ENCODE measurements at places on chromosomes 4 and X.

DNA sequence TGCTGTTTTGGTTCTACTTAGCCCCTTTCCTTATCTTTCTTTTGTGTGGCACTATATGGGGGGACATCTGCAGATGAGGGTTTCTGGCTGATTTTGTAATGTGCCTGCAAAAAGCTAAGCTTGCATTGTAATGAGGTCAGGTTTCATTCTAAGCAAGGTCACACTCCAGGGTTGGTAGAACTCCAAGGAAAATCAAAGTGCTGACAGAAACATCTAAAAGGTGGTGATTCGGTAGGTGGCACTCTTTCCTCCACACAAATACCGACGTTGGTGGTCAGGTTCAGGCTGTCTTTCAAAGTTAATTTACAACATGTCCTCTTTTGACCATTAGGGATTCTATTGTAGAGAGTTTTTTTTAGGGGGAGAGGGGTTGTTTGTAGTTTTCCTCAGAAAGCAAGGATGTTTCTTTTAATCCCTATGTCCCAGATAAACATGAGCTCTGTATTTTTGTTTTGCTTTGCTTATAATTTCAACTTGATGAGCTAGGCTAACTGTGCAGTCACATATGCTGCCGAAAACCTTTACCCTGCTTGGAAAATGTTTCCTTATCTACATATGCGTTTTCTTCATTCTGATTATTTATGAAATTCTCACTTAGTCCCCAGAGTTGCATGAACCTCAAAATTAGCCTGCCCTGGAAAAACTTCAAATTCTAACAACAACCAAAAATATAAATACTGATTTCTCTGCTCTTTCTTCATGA, 434.2 kb downstream of the PPARGC1A start:
- no peak for DNase-seq

DNA sequence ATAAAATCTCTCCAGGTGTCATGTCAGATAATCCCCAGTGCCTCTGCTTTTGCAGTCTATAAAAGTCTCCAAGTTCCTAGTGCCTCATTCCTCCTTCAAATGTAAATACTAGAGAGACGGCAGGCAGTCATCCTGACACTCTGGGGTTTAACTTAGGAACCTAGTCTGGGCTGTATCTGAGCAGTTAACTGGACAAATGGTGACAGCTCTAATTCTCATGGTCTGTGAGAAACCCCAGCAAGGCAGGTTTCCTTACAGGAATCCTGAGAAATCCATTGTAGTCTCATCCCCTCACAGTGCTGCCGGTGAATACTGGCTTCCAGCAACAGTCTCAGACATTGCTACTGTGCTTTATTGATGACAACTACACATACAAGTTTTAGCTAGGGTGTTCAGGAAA, 246.8 kb downstream of the SNCA start:
- no peak for DNase-seq

DNA sequence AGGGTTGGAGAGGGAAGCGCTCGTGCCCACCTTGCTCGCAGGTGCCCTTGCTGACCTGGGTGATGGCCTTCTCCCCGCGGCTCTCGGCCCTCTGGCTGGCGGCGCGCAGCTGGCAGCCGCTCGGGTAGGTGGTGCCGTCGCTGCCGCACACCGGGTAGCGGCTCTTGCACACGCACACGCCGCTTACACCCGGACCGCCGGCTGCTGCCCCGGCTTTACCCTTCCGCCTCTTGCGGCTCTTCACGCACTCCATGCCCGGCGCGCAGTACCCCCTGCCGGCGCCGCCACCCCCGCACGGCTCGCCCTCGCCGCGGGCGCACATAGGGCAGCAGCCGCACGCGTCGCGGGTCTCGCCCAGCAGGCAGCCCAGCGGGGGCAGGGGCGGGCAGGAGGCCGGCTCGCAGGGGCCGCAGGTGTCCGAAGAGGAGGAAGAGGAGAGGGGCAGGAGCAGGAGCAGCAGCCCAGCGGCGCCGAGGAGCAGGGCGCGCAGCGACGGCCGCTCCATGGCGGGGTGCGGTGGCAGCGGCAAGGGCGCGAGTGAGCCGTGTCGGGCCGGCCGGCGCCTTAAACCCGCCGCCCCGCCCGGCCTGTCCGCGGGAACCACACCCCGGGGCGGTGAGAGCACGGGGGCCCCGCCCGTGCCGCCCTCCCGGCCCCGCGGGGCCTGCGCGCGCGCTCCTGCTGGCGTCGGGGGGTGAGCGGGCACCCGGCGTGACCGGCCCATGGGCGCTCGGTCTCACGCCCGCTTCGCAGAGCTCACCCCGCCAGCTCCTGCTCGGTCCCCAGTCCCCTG, at the start of gene IGFBP7:
Gene IGFBP7 (minus strand): TSS at position 539 of the 793 bp plus-strand sequence. CDS start 34 bp downstream, at position 505.
- no peak for DNase-seq

DNA sequence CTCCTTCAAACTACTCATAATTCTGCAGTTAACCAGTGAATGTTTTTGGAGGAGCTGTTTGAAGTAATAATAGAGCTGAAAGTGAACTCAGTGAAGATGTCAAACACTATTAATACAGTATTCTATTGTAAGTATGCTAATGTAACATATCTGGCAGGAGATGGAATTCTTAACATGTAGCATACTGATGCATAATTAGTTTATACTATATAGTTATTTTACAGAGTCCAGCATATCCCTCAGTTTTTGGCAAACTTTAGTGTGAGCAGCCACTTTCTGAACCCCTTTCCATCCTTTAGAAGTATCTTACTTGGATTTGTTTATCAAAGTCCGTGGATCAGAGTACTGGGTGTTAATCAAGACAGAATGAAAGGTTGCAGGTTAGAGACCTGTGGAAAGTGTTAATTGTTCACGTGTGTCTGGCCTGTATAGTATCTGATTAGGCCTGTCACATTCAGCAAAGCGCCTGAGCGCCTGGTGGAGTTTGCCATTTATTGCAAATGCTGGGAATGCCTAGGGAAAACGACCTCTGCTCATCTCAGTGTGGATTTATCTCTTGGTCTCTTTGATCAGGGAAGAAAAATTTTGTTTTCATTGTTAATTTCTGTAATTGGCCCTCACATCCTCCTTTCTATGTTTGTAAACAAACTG, 251.7 kb upstream of the MAD2L1 start:
- no peak for DNase-seq

DNA sequence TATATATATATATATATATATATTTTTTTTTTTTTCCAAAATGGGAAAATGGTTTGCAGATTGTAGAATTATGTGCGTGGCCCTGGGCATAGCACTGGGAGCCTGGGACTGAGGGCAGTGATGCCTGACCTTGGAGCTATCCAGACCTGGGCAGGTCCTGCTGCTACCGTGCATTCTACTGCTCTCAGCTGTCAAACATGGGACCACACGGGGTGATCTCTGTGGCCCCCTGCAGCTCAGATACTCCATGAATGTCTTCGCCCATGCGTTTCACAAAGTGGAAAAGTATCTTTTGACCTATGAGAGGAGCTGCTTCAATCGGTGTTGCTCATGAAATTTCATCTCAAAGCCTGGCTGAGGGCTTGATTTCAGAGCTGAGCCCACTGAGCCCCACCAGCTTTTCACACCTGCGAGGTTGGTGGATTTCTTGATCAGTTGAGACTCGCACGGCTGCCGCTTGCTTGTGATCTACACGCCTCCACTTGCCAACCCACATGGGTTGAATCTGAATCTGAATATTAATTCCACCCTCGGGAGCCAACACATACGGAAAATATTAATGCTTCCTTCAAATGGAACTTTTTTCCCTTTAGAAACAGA, 35.7 kb downstream of the ING2 start:
- no peak for DNase-seq

DNA sequence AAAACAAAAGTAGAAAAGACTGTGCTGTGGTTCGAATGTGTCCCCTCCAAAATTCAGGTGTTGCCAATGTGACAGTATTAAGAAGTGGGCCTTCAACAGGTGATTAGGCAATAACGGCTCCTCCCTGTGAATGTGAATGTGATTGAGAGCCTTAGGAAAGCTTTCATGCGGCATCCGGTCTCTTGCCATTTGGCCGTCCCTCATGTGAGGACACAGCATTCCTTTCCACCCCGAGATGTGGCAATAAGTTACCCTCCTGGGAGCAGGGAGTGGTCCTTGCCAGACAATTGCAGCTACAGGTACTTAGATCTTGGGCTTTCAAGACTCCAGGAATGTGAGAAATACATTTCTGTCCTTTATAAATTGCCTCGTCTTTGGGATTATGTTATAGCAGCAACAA, 129.3 kb downstream of the CPEB2 start:
- DNase-seq = no peak

DNA sequence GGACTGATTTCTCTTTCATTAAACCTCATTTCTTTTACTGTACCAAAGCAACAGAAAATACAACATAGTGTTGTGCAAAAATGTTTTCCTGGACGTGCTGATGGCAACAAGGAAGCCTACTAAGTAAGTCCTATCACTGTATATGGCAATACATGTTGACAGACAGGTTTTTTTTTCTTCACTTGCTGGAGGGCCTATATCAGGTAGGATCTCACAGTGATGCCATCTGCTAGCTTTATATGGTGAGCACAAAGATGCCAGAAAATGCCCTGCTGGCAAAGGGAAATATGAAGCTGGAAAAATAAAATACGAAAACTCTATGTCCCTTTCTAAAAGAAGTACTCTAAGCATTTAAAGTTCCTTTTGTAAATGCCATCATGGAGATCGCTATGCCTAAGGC, 119.0 kb upstream of the PDLIM3 start:
- DNase-seq = no peak

GRCh38 chr4:81282131-81282530, 67.1 kb upstream of the PRKG2 start:
- DNase-seq = no peak

DNA sequence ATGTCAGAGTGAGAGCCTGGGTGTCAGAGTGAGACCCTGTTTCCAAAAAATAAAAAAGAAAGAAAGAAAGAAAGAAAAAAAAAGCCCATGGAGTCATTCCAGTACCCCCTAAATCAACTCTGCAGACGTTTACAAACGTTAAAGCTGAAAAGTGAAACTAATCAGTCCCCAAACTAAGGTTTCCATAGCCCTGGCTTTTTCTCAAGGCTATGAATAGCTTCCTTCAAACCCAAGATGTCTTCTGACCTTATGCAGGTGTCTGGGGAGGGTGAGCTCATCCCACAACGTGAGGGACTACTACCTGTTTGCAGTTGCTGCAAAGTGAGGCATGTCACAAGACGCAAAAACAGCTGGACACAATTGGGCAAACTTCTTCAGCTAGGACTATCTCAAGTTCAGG, 144.0 kb downstream of the SH3KBP1 start:
- DNase-seq = no peak

- DNase-seq = no peak
Observed at GRCh38 chr4:174697202-174697601, 131.8 kb downstream of the GLRA3 start.

DNA sequence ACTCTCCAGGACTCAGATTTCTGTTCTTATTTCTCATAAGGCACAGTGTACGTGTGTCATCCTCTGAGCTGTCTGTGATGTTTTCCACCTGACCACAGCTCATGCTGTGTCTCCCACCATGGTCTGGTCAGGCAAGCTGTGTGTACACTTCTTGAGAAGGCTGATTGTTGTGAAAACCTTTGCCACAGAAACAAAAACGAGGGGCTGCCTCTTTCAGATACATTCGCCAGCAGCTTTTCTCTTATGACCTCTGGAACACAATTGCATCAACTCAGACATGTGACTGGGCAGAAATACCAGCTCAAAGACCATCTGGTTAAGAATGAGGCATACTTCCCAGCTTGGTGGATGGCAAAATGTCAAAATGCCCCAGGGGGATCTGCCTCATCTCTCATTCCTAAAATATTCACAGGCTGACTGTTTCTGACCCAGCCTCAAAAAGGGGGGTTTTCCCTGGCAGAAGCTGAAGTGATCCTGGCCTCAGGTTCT, 46.1 kb downstream of the PGRMC2 start:
- no peak for DNase-seq
